NCI-H1417 (cell line): ENCODE measurements at places on chromosomes 7 and 10.

- DNase-seq, result no peak
Observed at GRCh38 chr10:14665865-14666857, 108.5 kb downstream of the FAM107B start.

GRCh38 chr7:42611289-42611928 is 300.5 kb downstream of the C7orf25 start:
- no peak for DNase-seq

- DNase-seq, result peak; percentile 47
Observed at GRCh38 chr7:150977382-150978125, 567 bp downstream of the KCNH2 start.

DNA sequence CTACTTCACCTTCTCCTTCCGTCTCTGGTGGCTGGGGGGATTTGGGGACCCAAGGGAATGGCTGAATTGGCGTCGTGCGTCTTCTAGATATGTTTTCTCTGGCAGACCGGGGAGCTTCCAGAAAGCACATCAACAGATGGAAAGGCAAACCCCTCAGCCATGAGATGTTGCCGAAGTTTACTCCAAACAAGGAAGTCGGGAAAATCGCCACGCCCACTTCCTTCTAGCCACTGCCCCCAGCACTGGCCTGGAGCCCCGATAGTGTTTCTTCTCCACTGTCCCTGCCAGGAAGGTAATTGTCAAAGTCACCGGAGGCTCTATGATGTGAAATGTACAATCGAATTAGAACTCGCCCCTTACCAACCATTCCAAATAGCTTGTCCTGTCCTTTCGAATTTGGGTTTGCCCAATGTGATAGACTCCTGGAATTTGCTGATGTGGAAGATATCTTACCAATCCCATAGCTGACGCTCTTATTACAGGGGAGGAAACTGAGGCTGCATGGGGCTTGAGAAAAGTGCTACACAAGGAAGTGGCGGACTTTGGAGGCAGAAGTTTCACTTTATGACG is 191.0 kb downstream of the LSM5 start:
- DNase-seq, result no peak

GRCh38 chr7:137934941-137935883 is 66.7 kb downstream of the CREB3L2 start:
- DNase-seq, result no peak

DNA sequence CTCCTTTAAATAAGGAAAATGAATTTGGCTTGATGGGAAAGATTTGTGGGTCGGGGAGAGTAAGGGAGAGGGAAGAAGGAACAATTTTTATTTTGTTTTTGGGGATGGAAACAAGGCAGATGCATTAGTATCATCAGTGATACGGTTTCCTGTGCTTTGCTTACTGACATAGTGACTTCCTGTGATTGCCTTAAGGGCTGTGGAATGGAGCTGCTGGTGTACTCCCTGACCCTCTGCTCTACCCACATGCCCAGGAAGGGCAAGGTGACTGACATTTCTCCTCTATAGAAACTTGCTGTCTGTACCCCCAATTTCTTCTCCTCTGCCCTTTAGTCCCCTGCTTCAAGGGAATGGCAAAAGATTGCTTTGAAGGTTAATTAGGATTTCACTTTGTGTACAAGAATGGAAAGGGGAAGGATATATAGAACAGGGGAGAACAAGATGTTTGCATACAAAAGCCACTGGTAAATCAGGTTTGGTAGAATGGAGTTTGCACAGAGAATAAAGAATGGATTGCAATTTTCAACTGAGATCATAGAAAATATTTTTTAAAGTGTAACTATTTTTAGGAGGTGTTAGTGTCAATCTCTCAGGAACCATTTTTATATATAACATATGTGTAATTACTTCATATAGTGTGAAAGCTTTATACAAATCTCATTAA is 129.0 kb upstream of the AGR3 start:
- no peak for DNase-seq

DNA sequence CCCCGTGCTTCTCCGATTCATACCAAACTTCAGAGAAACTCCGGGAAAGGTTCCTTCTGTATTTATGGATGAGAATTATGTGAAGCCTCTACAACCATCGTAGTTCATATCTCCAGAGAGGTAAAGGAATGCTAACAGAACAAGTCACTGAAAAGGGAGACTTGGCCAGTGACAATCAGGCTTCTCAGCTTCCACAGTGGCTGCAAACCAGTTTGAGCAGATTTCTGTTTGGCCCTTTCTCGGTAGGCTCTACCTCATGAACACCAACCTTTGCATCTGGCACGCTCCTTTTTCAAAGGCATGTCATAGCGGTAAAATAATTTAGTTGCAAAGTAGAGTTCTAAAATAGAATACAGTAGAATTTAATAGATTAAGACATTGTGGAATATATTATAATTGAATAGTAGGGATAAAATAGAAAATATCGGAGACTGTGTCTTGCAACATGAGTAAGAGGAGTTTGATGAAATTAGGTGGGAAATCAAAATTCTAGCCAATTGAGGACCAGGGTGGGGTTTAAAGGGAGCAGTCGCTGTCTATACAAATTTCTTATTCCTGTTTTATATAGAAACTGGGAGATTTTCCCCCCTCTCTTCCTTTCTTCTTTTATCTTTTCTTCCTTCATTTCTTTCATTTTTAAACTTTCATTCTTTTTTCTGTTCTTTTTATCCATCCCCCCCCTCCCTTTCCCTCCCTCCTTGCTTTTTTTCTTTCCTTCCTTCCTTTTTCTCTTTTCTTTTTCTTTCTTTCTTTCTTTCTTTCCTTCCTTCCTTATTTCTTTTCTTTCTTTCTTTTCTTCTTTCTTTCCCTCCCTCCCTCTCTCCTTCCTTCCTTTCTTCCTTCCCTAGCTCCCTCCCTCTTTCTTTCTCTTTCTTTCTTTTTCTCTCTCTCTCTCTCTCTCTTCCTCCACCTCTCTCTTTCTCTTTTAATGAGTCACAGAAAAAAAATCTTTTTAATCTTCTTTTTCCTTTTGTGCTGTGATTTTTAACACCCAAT is 161.5 kb upstream of the KLF6 start:
- DNase-seq, result no peak

- DNase-seq, result no peak
Observed at GRCh38 chr7:149809215-149809614, 29.0 kb upstream of the ZNF862 start.
